T-helper 17 cell (primary cell): ENCODE measurements at places on chromosomes 3 and 15. TPM values are rescaled to one million over a fixed set of nuclear protein-coding genes. Genes with fewer than 3 reads are reported as not detected.

The PRR20G gene
- not detected for total RNA-seq

The ALPK3 gene
- total RNA-seq = 0.78 TPM

The TJP1 gene
- total RNA-seq = 0.16 TPM

The VGLL3 gene
- total RNA-seq = 0.03 TPM

The SMAD6 gene
- total RNA-seq = 0.10 TPM

The CD96 gene
- 201 TPM for total RNA-seq

The MUC13 gene
- total RNA-seq = not detected

The KBTBD13 gene
- not detected for total RNA-seq

The CPLX3 gene
- 0.20 TPM for total RNA-seq

The HRG gene
- not detected for total RNA-seq

The TLNRD1 gene
- 17.5 TPM for total RNA-seq

The CIDEC gene
- total RNA-seq = not detected

The C3orf70 gene
- total RNA-seq = not detected

The SLC6A1 gene
- total RNA-seq = not detected

The CTXN2 gene
- total RNA-seq = not detected

The ETV5 gene
- total RNA-seq = 0.70 TPM

The SCN11A gene
- 0.05 TPM for total RNA-seq

The CORO2B gene
- total RNA-seq = not detected

The GOLGA6D gene
- not detected for total RNA-seq

The LRRC31 gene
- not detected for total RNA-seq

The CHRFAM7A gene
- total RNA-seq = not detected

The ONECUT1 gene
- not detected for total RNA-seq

The SCN5A gene
- not detected for total RNA-seq

The SPSB4 gene
- not detected for total RNA-seq

The PSTPIP1 gene
- 129 TPM for total RNA-seq

The ITIH3 gene
- total RNA-seq = not detected

The CYP8B1 gene
- not detected for total RNA-seq

The AHSG gene
- not detected for total RNA-seq

The KNSTRN gene
- 4.9 TPM for total RNA-seq

The TGM5 gene
- not detected for total RNA-seq

The MESP2 gene
- not detected for total RNA-seq

The DUOXA1 gene
- 0.57 TPM for total RNA-seq

The PTPRG gene
- not detected for total RNA-seq

The USP4 gene
- 101 TPM for total RNA-seq

The SLC9C1 gene
- total RNA-seq = not detected

The CFAP91 gene
- 2.7 TPM for total RNA-seq

The SPATA12 gene
- not detected for total RNA-seq
